ENCODE measurements at places on chromosomes 16 and 17. TPM values are rescaled to one million over a fixed set of nuclear protein-coding genes. Genes with fewer than 3 reads are reported as not detected.

The KRT39 gene
- not detected for total RNA-seq

The C16orf82 gene
- not detected for total RNA-seq

The VAT1 gene
- total RNA-seq = 244 TPM

The ARRB2 gene
- 63.1 TPM for total RNA-seq

The MT1M gene
- 0.32 TPM for total RNA-seq

The TPSG1 gene
- total RNA-seq = not detected

The ZFHX3 gene
- total RNA-seq = 7.6 TPM

The VPS4A gene
- total RNA-seq = 30.8 TPM

Data from A549 treated with Hydrocortisone at 1 μM for 4 hours (cell line).